Esophagus squamous epithelium (tissue), 5 donors: ENCODE measurements at places on chromosomes 11 and 22.

- no peak for DNase-seq
Measured at GRCh38 chr11:109733245-109733644, 311.3 kb downstream of the C11orf87 start.

DNA sequence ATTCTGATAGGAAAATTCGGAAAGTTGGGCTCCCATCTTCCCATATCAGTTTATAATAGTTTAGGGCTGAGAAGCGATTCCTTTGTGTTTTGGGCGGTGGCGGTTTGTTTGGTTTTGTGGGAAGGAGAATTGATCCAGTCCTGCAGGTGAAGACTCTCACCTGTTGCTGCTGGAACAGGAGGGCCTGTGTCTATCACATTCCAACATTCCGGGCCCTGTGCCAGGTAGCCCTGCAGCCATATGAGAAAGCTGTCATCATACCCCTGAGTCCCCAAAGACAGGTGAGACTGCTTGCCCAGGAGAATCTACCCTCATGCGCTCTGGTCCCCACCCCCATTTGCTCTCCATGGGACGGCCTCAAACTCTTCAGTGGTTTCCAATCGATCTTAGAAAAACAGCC, 62.1 kb downstream of the TRAF6 start:
- no peak for DNase-seq

- DNase-seq: no peak
Measured at GRCh38 chr11:105863523-105863922, 158.5 kb downstream of the MSANTD4 start.

GRCh38 chr11:64371201-64371600, 12.2 kb downstream of the RPS6KA4 start:
- no peak for DNase-seq

GRCh38 chr22:36873614-36874308, 13.0 kb downstream of the NCF4 start:
- no peak for DNase-seq

GRCh38 chr22:44441401-44442185, 56.4 kb downstream of the RTL6 start:
- DNase-seq: no peak

- no peak for DNase-seq
Measured at GRCh38 chr11:75534259-75535069, 8.7 kb upstream of the GDPD5 start.

GRCh38 chr11:8374716-8375115, 111.0 kb upstream of the LMO1 start:
- no peak for DNase-seq

DNA sequence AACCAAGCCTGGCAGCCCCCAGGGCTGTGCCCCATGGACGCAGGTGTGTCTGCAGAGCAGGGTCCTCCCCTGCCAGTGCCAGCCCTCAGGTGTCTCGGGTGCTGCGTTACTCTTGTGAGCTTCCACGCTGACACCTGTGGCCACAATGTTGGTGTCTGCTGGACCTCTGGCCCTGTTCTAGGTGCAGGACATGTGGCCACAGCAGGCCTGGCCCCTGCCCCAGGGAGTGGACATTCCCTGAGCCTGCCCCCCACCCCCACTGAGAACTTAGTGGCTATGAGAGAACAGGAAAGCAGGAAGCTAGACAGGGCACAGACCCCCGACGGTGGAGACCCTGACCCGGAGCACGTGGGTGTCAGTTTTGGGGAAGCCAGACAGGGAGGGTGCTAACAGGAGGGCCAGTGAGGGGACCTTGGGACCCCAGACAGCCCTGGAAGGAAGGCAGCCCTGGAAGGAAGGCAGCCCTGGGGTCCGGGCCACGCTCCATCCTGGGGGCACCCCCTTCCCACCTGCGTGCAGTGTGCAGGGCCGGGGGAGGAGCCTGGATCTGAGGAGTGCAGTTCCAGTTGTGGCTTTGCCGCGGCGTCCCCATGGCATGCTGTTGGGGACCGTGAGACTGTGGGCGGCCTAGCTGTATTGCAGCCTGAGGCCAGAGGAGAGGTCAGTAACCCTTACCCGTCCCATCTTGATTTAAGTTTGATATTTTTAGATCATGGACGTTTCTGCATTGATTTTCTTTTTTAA, 43.9 kb upstream of the PPARA start:
- DNase-seq: no peak

GRCh38 chr11:3159296-3160190, 5.6 kb downstream of the OSBPL5 start:
- no peak for DNase-seq

GRCh38 chr11:117953024-117953671, 23.9 kb upstream of the TMPRSS13 start:
- no peak for DNase-seq
